Activated naive CD4-positive, alpha-beta T cell (primary cell): ENCODE measurements at places on chromosomes 1 and 21.

DNA sequence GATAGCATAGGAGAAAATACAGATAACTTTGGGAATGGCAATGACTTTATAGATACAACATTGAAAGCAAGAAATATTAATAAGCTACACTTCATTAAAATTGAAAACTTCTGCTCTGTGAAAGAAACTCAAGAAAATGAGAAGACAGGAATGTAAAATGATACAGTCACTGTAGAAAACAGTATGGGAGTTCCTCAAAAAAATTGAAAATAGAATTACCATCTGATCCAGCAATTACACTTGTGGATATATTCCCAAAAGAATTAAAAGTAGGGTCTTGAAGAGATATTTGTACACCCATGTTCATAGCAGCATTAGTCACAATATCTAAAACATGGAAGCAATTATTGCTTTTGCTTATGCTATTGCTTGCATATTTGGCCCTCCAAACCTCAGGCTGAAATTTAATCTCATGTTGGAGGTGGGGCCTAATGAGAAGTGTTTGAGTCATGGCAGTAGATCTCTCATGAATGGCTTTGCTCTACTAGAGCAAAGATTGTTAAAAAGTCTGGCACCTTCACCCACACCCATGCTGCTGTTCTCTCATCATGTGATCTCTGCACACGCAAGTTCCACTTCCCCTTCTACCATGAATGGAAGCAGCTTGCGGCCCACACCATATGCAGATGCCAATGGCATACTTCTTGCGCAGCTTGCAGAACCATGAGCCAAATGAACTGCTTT is 15.3 kb upstream of the AHCYL1 start:
- no peak for DNase-seq

DNA sequence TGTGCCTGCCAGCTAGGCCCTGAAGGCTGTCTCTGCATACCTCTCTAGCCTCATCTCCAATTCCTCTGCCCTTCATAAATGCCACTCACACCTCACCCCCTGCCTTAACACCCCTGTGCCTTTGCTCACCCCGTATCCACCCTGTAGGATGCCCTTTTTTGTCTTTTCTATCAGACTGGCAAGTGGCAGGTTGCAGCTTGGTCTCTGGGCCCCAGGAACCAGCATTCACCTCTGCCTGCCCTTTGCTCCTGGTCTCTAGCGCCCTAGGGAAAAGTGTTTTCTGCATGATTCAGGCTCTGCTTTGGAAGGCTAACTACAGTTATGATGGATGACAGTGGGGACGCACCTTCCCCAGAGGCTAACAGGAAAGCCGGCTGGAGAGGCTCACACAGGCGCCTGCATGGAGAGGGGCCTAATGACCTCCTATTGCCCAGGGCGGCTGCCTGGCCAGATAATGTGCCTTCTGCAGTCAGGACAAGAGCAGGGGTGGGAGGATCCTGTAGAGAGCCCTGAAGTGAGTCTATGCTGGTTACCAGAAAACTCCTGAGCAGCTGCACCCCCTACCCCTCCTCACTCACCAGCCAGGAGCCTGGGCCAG is 11.2 kb downstream of the KANK4 start:
- no peak for DNase-seq

DNA sequence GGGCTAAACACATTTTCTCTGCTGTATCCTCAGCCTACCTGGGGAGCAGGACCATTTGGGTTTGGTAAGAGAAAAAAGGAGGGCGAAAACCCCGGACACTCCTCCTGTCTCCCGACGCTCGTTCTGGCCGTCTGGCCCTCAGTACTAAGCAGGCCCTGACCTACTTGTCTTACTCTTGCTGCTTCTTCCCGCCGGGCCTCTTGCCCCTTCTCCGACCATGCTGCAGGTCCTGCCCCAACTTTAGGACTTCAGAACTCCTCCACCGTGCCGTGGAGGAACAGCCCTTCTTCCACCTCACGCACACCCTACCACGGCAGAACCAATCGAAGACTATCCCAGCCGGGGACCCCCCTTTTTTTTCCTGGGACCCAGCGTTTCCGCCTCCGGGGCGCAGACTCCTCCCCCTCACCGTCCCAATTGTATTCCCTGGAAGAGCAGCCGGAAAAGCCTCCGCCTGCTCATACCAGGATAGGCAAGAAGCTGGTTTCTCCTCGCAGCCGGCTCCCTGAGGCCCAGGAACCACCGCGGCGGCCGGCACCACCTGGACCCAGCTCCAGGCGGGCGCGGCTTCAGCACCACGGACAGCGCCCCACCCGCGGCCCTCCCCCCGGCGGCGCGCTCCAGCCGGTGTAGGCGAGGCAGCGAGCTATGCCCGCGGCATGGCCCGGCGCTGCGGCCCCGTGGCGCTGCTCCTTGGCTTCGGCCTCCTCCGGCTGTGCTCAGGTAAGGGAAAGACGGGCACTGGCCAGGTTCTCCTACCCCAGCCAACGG is at the start of gene CHRNB2:
Gene CHRNB2 (plus strand): TSS at position 393 of the 771 bp plus-strand sequence. CDS start 267 bp downstream, at position 660.
- DNase-seq: peak; percentile 54

- no peak for DNase-seq
These were observed 63.7 kb downstream of the NAV1 start for GRCh38 chr1:201602413-201603265.

GRCh38 chr1:237025358-237026074 is 16.5 kb upstream of the RYR2 start:
- DNase-seq: no peak

- no peak for DNase-seq
These were observed 330.3 kb upstream of the SNX7 start for GRCh38 chr1:98331243-98331642.

DNA sequence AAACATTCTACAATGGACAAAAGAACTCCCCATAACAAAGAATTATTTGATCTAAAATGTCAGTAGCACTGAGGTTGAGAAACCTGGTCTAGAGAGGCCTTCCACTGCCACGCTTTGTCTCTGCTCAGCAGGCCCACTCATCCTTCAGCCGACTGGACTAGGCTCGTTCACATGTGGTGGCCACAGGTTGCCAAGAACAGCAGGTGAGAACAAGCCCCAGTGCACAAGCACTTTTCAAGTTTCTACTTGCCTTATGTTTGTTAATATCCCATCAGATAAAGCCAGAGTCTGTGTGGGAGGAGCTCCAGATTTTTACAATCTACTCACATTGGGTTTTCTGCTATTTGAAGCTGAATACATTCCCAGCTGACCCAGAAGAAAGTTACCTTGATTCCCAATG is 9.1 kb upstream of the EFHD2 start:
- no peak for DNase-seq

DNA sequence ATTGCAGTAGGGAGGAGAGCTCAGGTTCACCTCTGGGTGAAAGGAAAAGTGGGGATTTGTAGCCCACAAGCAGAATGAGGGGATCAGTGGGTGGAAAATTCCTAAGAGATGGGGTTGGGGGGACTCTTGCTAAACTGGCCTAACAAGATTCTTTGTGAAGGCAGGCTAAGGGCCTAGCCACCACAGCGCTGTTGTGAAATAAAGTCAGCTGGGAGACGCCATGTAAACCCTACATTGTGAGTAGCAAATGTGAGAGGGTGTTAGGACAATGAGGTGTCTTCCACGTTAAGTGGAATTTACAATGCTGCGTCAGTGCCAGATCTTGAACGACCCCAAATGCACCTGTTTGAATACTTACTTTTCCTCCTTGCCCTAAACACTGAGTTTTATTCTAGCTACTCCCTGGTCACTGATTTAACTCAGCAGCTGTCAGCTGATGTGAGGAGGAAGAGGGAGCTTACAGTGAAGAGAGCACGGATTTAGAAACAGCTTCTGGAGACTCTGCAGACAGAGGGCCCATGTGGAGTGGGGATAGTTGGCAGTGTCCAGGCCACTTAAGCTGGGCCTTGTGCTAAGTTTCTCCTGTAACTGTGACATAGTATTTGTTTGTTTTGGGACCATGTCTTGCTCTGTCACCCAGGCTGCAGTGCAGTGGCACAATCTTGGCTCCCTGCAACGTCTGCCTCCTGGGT is 17.3 kb downstream of the PDPN start:
- DNase-seq: no peak

GRCh38 chr1:50493710-50494109 is 70.5 kb upstream of the DMRTA2 start:
- no peak for DNase-seq

DNA sequence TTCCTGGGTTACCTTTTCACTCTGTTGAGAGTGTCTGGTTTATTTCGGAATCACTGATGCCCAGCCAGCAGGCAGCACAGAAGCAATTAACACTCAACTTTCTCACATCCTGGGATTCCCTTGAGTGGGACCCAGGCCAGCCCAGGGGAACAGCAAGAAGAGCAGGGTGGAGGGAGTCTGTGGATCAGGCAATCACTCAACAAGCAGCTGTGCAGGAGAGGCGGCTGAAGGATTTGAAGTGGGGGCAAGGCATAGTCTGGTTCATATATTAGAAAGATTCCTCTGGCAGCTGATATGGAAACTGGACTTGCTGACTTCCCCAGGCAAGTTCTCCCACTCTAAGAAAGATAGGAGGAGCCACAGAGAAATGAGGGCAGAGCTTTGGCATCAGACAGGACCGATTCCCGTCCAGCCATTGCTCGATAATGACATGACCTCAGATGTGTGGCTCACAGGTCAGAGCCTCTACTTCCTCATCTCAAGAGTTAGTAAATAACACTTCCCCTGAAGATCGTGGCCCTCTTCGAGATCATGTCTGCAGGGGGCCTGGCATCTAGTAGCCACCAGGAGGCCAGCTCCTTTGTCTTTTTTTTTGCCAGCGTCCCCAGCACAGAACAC is 12.4 kb downstream of the EPHA8 start:
- no peak for DNase-seq

DNA sequence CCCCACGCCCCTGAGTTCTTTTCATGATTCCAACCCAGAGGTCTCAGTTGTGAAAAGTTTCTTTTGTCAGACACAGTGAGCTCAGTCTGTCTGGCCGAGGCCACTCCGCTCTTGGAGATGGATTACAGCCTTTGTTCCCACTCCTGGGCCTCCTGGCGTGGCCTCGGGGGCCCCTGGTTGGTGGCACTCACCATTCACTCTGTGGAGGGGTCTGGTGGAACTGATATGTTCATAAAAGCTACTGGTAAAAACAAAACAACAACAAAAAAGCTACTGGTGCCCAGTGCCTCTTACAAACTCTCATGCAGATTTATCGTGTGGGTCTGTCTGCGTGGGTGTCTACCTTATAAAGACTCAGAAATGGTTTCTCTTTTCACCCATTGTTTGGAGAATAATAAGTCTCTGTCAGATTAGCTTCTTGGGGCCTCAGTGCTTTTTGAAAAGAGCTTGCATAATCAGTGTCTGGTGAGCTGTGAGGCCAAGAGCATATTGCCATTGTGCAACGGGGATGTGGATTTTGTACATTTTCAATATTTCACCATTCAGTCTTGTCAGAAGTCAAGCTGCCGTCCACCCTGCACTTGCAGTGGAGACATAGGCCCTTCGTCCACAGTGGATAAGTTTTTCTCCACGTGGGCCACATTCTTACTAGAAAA is 86.7 kb downstream of the GALNT2 start:
- no peak for DNase-seq

DNA sequence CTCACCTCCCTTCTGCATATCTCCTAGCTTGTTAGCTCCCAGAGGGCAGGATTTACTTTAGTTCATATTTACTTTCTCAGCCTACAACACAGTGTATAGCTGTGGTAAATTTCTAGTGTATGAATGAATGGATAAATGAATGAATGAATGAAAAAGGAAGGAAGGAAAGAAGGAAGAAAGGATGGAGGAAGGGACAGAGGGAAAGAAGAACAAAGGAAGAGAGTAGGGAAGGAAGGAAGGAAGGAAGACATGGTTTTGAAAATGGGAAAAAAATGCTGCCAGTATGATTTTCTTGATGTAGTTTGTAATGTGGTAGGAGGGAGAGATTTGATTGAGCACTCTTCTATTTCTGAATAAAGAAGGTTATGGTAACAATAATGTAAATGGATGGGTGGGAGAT is 47.0 kb downstream of the LAMC2 start:
- DNase-seq: no peak

- no peak for DNase-seq
These were observed 1.5 kb downstream of the ZBTB40 start for GRCh38 chr1:22453181-22453580.

DNA sequence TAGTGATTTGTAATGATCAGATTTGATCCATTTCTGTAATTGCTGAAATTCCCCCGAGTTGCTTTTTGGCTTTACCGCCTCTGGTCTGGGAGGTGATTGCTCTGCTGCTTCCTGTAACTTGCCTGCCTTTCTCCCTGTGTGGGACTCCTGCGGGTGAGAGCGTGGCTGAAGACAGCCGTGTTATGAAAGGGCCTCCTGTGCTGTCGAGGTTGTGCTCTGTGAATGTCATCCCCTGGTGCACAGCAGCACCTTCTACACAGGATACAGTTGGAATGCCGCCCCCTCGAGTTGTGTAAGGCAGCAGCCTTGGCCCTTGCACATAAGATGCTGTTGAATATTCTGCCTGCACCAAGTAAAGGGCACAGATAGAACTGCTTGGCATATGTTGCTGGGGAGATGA is 5.9 kb downstream of the SOD1 start:
- no peak for DNase-seq

GRCh38 chr1:103582464-103582863 is 11.1 kb downstream of the AMY2B start:
- DNase-seq: no peak

- no peak for DNase-seq
These were observed 29.3 kb downstream of the SGIP1 start for GRCh38 chr1:66563094-66563800.

GRCh38 chr1:87869567-87869966 is 540.9 kb downstream of the LMO4 start:
- DNase-seq: no peak

DNA sequence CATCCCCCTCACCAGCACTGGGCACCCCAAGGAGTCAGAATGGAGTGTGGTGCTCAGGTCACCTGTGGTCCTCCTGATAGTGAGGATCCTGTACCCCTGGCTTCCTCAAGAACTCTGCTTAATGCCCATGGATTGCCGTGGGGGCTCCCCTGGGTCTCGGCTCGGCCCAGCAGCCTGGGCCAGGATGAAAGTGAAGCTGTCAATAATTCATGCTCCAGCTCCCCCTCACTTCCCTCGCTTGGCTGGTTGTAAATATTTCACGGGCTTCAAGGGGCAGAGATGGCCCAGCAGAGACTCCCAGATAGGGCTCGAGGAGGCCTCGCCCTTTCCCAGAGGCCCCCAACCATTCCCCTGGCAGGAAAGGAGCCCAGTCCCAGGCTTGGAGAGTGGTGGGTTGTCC is 42.6 kb upstream of the KCNA10 start:
- no peak for DNase-seq

- no peak for DNase-seq
These were observed 48.7 kb upstream of the PLXNA2 start for GRCh38 chr1:208292908-208293307.

GRCh38 chr1:197399755-197400521 is 131.9 kb downstream of the CRB1 start:
- no peak for DNase-seq

GRCh38 chr1:220441211-220441610 is 86.7 kb upstream of the MARK1 start:
- no peak for DNase-seq

GRCh38 chr1:162292422-162292849 is 84.2 kb downstream of the SPATA46 start:
- no peak for DNase-seq

- peak; percentile 23 for DNase-seq
These were observed 3.1 kb upstream of the ARHGEF2 start for GRCh38 chr1:155981266-155982088.

GRCh38 chr21:23725576-23725975 is 1881.7 kb downstream of the MRPL39 start:
- DNase-seq: no peak
